Activated gamma-delta T cell (primary cell): ENCODE measurements at places on chromosomes 7 and 10.

DNA sequence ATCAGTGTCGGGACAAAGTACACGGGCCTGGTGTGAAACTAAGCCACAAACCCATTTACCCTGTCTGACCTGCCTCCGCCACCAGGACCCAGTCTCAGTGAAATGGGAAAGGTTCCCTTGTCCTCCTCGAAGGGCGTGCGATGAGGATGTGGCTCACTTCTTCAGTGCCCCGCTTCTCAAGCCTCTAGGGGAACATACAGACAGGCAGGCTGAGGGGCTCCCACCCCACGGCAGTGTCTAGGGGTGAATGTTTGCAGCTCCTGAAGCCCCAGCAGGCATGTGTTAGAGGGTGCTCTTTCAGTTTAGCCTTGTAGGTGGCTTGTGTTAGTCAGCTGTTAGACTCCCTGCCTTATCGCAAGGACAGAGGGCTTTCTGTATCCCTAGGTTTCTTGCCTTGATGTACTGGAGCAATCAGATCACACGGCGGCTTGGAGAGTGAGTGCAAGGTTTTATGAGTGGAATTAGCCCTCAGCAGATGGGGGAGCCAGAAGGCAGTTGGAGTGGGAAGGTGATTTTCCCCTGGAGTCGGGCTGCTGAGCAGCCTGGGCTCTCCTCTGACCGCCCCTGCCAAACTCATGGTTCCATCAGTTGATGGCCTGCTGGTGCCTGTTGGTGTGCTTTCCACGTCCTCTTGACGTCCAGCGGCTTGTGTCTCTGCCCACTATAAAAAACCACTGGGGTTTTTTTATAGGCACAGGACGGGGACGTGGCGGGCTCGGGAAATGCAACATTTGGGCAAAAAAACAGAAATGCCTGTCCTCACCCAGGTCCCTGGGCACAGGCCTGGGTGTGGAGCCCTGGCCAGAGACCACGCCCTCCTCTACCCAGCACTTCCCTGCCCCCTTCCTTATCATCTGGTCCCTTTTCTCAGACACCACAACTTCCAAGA, 759 bp downstream of the NUDT1 start:
- DNase-seq: no peak

DNA sequence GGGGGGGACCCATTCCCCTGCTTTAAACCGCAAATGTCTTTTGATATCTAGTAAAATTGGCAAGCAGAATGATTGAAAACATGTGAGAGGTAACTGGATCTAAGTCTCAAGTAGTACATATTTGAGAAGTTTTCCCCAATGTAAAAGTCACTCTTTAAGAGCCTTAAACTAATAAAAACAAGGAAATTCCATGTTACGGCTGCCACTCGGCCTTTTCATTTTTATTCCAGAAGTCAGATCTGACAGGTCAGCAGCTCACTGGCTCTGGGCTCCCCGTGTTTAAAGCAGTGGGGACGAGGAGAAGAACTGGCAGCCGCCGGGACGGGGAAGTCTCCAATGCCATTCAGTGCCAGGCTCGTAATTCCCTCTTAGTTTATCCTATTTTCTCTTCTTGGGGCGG, 80.7 kb downstream of the CUX1 start:
- no peak for DNase-seq

DNA sequence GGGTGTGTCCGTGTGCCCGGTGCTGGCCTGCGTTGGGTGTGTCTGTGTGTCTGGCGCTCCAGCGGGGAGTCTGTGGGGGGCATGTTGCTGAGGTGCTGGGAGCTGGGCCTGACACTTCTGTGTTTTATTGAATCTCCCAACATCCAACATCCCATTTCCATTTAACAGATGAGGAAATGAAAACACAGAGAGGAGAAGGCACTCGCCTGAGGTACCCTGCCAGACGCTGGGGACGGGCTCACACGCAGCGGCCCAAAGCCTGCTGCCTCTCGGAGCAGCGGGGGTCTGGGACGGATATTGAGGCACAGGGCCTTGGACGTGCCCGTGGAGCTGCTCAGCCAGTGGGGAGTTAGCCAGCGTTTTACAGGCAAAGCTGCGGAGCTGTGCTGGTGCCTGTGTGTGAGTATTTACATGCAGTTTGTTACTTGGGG, 133.9 kb downstream of the DNAJB6 start:
- DNase-seq: no peak

- no peak for DNase-seq
Measured at GRCh38 chr10:78688901-78689583, 379.7 kb upstream of the ZMIZ1 start.

DNA sequence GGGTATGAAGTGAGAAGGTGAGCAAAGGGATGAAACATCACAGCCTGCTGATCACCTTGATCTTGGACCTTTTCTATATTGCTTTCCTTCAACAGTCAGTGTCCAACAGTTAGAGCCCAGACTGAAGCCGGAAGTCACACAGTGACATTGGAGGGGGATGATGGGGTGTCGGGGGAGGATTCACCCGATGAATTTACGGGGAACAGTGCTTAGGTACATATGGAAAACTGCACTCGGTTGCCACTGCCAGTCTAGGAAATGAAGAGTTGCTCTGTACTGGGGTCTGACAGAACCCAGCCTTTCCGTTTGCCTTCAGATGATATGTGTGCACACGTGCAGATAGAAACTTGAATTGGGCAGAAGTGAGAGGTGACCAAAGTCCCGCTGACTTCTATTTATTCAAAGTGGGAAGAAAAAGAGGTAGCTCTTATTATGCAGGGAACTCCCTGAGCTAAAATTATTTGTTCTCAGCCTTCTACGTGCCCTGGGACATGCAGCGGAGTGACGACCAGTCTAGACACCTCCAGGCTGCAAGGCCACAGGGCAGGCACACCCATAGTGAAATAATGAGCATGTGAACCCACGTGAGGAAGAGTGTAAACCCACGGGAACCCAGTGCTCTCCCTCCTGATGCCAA, 107.2 kb upstream of the INHBA start:
- DNase-seq: no peak

- no peak for DNase-seq
Measured at GRCh38 chr10:50991456-50992355, 82.6 kb upstream of the PRKG1 start.

DNA sequence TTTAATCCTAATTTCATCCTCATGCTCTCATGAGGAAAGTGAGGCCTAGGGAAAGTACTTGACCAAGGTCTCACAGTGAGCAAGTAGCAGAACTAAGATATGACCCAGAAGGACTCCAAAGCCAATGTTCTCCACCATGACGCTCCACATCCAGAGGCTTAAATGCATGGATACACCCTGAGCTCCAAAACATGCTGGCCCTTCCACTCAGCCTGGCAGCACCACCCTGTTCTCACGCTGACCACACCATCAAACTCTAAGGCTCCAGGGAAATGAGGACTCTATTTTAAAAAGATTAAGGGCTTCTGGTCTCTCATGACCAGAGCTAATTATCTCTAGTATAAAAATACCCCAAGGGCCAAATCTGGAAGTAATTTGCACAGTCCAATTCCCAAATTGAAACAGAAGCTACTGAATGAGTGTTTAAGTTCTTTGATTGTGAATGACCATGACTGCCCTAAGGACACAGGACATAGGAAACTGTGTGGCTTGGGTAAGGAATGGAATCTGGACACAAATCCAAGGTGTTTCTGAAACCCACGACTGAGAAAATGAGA, 71.1 kb upstream of the ABLIM1 start:
- DNase-seq: no peak

- no peak for DNase-seq
Measured at GRCh38 chr7:16961641-16962040, 79.9 kb upstream of the AGR3 start.

- no peak for DNase-seq
Measured at GRCh38 chr7:81641873-81642272, 128.0 kb downstream of the HGF start.

GRCh38 chr10:15211464-15211979, 43.0 kb upstream of the NMT2 start:
- DNase-seq: no peak

GRCh38 chr7:4740796-4741195, 34.6 kb upstream of the AP5Z1 start:
- DNase-seq: no peak

DNA sequence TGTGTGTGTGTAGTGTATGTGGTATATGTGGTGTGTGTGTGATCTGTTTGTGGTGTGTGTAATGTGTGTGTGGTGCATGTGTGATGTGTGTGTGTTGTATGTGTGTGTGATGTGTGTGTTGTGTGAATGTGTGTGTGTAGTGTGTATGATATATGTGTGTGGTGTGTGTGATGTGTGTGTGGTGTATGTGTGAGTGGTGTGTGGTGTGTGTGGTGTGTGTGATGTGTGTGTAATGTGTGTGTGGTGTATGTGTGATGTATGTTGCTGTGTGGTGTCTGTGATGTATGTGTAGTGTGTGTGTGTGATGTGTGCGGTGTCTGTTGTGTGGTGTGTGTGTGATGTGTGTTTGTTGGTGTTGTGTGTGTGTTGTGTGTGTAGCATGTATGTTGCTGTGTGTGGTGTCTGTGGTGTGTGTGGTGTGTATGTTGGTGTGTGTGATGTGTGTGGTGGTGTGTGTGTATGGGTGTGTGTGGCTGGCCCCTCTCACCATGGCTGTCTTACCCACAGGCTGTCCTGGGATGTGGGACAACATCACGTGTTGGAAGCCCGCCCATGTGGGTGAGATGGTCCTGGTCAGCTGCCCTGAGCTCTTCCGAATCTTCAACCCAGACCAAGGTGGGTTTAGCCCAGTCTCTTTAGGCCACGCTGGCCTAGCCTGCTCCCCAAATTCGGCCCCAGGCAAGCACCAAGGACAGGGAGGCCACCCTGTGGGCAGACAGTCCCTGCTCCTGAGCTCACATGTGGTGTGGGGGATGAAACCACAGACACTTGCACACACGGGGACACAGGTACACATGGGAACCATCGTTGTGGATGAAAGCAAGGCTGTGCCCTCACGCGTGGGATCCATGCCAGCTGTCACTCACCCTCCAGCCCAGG, 25.6 kb downstream of the ADCYAP1R1 start:
- DNase-seq: no peak

- DNase-seq: no peak
Measured at GRCh38 chr7:92695308-92696261, 105.4 kb upstream of the FAM133B start.

DNA sequence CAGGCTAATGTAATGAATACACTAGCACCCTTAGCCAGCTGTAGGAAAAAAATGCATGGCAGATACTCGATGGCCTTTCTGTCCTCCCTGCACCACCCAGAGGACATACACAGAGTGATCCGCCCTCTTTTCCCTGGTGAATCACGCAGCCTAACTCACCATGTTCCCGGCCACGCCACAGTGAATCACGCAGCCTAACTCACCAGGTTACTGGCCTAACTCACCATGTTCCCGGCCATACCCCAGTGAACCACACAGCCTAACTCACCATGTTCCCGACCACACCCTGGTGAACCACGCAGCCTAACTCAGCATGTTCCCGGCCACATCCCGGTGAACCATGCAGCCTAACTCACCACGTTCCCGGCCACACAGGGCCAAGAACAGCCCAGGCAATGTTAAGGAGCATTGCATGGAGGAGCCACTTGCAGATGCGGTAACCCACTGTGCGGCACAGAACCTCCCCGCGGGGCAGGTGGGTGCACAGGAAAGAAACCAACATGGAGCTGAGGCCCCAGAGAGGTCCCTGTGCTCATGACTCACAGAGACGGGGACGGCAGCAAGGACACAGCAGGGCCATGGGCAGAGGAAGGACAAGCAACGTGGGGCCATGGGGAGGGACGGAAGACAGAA, 508.5 kb downstream of the DNAJB6 start:
- no peak for DNase-seq

DNA sequence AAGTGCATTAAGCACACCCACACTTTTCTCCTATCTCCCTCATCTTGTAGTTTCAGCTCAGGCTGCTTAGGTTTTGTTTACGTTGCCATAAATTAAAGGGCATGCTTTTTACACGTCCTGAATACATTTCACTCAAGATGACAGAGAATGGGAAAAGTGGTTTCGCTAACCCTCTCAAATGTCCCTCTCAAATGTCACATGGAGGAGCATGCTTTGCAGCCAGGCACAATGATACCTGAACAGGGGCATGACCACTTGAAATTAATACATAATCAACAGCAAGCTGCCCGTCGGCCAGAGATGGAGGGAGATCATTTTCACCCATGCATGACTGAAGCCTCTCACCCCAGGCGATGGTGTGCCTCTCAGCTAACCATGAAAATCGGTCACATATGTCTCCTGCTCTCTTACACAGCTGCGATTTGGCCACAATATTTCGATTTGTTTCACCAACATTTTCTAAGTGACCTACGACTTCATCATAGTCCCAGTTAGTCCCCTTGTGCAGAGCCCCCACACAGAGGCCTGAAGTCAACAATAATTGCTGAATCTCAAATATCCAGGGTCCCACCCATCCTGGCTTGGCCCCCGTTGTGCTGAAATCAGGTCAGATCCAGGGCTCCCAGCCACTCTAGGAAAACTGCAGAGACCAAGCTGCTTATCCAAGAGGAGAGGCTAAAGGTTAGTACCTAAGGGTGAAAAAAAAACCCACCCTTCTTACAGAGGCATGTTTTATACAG, 373.9 kb upstream of the NFE2L3 start:
- DNase-seq: no peak

GRCh38 chr7:128458956-128459355, 3.3 kb downstream of the HILPDA start:
- DNase-seq: no peak

- no peak for DNase-seq
Measured at GRCh38 chr7:93836116-93836515, 54.4 kb downstream of the TFPI2 start.

- no peak for DNase-seq
Measured at GRCh38 chr10:72379776-72380175, 25.1 kb upstream of the DNAJB12 start.
